ENCODE measurements at places on chromosomes 5 and 9.
A peak's percentile ranks its signal among the peaks of the same experiment; 100 is the strongest.

DNA sequence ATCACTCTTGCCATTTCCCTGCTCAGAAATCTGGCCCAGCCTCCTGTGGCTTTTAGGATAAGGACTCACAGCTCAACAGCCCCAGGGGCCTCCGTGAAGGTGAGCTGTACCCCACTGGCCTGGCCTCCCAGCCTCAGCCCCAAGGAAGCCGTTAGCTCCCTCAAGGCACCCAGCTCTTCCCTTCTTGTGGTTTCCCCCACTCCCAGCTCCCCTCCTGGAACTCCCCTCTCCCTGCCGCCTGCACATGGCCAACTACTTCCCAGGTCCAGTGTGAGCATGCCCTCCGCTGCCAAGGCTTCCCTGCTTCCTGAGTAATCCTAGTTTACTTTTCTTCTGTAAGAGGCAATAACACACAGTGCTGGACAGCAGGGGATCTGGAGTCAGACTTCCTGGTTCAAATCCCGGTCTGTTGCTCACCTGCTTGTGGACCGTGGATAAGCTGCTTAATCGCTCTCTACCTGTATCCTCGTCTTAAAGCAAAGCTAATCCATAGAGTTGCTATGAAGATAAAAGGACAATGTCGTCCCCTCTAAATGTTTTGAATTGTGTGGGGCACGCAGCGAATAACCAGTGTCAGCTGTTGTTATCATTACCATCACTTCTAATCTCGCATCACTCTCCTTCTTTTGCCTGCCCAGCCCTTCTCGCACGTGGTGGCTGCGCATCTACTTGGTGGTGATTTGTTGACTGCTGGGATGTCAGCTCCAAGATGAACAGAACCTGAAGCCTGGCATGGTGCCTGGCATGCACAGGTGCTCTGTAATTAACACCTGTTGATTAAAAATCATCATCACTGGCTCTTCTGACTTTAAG is 86.6 kb downstream of the C5orf15 start:
- no peak for DNase-seq

GRCh38 chr5:125214080-125214479 is 467.6 kb upstream of the ZNF608 start:
- DNase-seq, result no peak

DNA sequence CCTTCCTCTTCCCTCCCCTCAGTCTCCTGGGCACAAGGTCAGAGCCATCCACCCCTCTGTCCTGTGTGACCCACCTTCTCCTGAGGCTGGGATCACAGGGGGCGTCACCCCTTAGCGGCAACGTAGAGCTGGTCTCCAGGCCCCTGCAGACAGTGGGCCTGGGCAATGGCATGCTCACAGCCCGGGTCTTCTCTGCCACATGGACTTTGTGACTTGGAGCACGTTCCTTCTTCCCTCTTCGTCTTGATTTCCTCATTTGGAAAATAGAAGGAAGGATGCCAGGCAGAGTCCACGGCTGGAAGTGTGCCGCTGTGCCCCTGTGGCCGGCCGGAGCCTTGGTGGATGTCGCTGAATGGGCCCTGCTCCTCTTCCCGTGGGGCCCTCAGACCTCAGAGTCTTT is 10.0 kb downstream of the RXRA start:
- no peak for DNase-seq

- no peak for DNase-seq
Observed at GRCh38 chr5:179733772-179734126, 1.1 kb downstream of the MAML1 start.

DNA sequence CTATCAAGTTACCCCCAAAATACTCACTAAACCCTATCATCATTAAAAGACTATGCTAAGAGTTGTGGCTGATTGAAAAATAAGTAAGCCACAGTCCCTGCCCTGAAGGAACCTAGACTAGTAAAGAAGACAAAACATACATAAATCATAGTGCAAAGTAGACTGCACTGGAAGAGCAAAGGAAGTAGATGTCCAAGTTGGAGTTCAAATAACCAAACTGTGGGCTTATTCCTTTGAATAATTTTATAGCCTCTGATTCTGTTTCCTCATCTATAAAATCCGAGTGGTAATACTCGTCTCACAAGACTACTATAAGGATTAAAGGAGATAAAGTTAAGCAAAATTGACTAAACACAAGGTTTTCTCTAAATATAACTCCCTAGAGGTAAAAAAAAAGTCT is 140.4 kb downstream of the TLE1 start:
- no peak for DNase-seq

- no peak for DNase-seq
Observed at GRCh38 chr9:134350416-134350994, 24.2 kb downstream of the RXRA start.

DNA sequence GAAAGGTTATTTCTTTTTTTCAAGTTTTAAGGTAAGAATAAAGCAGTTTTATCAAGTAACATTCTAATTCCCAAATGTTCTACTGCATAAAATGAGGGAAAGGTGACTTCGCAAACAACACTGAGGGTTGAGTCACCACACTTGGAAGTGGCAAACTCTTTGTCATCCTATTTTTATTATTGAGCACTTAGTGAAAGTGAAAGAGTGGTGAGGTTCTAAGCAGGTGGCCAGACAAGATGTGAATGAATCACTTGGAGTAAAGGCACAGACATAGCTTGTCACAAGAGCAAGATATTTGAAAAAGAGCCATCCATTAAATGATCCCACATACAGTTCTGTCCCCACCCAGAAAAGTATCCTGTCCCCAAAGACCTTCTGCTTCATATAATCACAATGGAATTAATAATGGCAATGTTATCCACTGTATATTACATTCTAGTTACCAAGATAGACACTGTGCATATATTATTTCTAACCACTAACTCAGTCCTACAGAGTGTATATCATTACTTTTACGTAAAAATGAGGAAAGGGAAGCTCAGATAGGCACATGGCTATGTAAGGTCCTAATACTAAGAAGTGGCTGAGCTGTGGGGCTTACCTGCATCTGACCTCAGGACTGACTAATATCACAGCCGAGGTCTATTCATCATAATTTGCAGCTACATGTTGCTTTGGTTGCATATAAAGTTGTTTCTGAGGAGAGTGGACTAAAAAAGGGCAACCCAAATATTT is 730.4 kb upstream of the MEF2C start:
- DNase-seq, result peak; percentile 3

DNA sequence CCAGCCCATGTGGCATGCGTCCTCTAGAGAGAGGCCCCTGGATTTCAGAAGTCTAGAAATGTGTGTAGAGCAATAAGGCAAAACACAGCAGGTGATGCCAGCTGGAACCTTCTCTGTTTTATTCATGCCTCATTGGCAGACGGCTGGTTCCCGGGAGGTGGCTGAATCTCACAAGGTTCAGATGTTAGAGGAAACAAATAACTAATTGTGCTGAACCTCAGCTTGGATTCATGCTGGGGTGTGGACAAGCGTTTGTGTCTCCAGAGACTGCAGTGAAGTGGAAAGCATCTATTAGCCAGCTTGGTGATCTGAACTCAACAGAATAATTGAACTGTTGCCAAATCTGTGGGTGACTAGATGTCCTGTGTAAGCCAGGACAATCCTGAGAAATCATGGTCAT is 131.1 kb upstream of the NR4A3 start:
- DNase-seq, result no peak

GRCh38 chr9:116144038-116144437 is 9.6 kb upstream of the PAPPA start:
- DNase-seq, result peak; percentile 16

DNA sequence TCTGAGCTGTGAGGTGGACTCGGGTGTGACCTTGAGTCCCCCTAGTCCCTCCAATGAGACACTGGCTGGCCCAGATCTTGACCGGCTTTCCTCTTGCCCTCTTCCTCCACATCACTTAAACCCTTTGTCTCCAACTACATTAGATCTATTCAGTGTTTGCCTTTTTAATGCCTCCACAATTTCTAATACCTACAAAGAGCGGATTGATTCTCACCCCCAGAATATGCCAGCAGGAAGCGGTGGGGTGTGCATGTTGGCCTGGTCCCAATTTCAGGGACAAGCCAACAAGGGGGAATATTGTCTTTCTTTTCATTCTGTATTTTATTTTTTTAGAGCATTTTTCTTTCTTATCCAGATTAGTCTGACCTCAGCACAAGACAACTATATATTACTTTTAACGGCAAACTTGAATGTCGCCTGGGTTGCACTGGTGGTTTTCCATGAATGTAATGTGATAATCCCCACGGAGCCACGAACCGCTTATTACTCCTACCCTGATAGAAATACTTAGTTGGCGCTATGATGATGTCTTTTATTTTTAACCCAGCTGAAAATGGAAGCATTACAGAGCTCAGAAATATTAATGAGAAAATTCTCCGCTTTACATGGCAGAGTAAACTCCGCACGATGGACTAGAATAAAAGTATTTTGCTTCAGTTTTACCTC is 68.5 kb upstream of the MYO10 start:
- DNase-seq, result no peak

GRCh38 chr5:136033848-136034247 is 5.1 kb downstream of the TGFBI start:
- DNase-seq, result no peak

DNA sequence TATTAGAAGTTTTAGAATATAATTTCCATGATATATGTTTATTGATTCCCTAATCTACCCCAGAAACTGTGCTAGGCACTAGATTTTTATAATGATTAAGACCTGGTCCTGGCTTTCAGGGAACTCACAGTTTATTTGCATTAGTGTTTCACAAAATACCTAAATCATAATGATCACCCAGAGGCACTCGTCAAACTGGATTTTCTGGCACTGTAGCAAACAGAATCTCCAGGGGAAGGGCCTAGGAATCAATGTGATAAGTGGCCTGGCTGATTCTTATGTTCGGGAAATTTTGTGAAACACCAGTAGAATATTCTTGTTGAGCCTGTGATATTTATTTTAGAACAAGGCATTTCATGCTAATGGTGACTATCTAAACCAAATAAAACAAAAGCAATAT is 37.4 kb upstream of the SRP19 start:
- DNase-seq, result no peak

DNA sequence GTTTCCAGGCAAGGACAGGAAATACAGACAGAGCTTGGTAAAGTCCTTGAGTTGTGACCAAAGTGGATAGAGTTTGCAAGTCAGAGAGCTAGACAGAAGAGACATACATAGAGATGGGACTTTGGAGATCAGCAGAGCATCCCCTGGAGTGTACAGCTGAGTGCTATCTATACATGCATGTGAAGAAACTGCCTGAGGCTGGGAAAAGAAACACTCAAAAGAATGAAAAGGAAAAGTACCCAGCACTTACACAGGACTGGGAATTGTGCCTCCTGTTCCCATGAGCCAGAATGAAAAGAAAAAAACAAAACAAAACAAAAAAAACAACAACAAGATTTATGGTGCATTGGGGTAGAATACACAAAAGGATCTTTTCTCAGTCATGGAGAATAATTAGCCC is 606.4 kb downstream of the ZNF608 start:
- DNase-seq, result no peak

GRCh38 chr5:50646591-50646990 is 19.8 kb upstream of the PARP8 start:
- no peak for DNase-seq

DNA sequence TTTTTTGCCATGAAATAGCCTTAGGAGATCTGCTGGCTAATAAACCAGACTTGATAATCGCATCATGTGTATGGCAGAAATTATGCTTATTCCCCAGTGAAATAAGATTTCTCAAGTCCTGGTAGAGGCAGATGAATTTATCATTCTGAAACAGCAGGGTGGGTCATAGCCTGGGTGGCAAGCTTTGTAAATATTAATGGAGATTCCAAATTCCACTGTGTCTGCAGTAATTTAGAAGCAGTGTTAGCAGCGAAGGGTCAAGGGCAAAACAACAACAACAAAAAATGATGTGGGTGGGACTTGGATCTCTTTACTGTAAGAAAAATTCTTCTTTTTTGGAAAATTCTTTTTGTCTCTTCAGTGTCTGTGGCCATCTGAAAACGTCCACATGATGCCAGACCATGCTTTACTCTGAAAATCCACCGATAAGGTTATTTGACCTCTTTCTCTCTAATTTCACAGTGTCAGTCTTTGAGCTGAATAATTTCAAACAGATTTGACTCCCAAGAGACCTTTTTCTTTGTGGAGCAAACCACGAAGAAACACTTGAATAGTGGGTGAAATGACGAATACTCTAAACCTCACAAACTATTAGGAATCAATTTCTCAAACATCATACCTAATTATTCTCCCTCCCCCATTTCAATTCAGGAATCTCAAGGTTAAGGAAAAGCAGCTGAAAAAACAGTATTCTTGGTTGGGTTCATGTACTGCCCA is 106.0 kb upstream of the RPS23 start:
- DNase-seq, result no peak

- DNase-seq, result peak; percentile 82
Observed at GRCh38 chr9:131635285-131635684, 90.0 kb downstream of the PRRT1B start.

GRCh38 chr9:104872656-104873488 is 55.1 kb downstream of the ABCA1 start:
- DNase-seq, result no peak

DNA sequence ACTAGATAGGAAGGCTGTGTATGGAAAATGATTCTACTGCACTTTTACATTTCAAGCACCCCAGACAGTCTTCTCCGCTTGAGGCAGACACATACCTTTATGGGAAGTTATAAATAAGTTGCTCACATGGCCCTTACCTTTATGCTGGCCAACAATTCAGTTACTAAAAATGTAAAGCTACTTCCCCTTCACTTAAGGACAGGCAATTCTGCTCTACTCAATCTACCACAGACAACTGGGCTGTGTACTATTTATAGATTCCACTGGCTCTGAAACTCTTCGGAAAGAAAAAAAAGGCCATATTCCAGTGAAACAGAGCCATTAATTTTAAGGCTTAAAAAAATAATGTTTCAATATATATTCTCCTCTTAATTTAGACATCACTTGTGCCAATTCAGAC is 59.4 kb downstream of the ELAVL2 start:
- no peak for DNase-seq

GRCh38 chr5:91020065-91020800 is 362.9 kb downstream of the ARRDC3 start:
- no peak for DNase-seq

DNA sequence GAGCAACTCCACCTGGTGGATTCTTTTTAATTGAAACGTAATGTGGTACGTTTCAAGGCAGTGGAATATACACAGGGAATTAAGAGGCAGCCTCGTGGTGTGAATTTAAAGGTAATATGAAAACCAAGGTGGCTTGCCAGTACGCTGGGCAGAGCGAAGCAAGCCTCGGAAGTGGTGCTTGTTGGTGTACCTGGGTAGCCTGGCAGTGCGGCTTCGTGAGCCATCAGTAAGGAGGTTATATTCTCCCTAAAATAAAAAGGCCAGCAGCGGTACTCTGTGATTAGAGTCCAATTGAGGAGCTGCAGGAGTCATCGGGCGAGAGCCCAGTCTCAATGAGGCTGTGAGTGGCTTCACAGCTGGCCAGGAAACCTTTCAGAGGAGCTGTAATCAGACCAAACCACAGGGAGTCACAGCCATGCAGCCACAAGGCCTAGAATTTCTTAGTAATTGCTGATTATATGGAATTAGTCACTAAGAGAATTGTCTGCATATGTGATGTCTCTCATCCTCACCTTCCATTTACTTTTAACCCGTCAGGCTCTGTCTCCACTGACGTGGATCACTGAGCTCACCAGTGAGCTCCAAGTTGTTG is 57.7 kb downstream of the DCP2 start:
- no peak for DNase-seq

GRCh38 chr5:150066901-150067396 is 19.4 kb downstream of the CSF1R start:
- no peak for DNase-seq

Data from LoVo (cell line).